ENCODE measurements at places on chromosomes 13 and 19.

- DNase-seq: peak; percentile 88
These were observed 4.5 kb downstream of the BCL3 start for GRCh38 chr19:44752816-44753625.

GRCh38 chr13:48126944-48127830, 32.3 kb upstream of the MED4 start:
- peak; percentile 23 for DNase-seq

DNA sequence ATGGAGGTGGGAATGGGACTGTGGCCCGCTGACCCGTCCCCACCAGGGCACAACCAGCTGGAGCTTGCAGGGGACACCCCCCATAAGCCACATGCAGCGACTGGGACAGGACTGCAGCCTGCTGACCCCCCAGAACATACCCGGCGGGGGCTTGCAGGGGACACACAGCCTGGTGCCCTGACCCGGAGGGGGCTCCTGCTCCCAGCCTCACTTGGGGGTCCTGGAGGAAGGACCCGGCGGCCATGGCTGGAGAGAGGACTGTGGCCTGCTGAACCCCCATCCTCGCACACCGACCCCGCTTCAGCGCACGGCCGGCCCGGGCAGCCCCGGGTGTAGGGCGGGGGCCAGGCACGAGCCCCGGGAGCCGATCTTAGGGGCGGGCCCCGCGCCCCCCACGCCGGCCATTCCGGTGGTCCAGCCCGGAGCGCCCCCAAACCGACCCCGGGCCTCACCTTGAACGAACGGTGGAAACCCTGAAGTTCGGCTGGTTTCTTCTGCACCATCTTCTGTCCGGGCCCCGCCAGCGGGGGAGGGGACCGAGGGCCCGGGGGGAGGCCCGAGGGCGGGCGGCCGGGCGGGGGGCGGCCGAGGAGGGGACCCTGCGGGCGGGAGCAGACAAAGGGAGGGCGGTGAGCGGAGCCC, 574 bp downstream of the MKNK2 start:
- DNase-seq: no peak

DNA sequence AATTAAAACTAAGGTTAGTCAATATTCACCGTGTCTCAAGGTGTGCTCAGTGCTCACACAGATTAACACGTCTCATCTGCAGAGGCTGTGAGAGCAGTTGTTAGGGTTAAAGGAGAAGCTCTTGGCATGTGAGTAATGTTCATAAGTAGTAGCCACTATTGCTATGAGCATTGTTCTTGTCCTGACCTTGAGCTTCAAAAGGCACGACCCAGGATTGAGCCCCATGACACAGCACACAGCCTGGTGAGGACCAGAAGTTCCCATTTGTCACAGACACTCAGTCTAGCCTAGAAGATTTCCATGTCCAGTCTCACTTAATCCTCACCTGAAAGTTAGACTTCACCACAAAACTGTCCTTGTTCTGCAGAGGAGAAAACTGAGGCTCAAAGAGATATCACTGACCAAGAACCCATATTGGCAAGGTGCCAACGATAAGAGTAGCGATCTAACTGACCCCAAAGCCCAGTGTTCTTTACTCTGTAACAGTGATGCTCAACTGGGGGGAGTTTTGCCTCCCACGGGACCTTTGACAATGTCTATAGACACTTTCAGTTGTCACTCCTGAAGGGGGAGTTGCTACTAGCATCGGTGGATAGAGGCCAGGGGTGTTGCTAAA, 26.0 kb downstream of the FPR3 start:
- no peak for DNase-seq

GRCh38 chr13:44557986-44558385, 18.1 kb downstream of the TSC22D1 start:
- no peak for DNase-seq

- no peak for DNase-seq
These were observed 3.2 kb downstream of the NCLN start for GRCh38 chr19:3188627-3189596.

DNA sequence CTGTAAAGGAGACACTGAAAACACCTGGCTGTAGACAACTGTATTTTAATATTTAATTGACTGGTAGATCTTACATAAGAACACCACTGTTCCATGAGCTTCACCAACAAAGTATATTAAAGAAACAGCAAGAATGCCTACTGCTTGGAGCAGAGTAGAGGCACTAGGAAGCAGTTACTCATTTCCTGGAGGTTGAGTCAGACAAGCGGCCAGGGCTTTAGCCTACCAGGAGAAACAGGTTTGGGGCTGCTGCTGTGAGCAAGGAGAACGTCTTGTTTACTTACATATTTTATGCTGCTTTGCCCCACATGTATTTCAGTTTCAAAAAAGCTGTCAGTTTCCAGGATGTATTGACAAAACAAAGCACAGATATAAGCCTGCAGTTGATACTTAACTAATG, 33.4 kb downstream of the ALG5 start:
- no peak for DNase-seq

- DNase-seq: no peak
These were observed 45.3 kb downstream of the SLC7A9 start for GRCh38 chr19:32824191-32824751.

DNA sequence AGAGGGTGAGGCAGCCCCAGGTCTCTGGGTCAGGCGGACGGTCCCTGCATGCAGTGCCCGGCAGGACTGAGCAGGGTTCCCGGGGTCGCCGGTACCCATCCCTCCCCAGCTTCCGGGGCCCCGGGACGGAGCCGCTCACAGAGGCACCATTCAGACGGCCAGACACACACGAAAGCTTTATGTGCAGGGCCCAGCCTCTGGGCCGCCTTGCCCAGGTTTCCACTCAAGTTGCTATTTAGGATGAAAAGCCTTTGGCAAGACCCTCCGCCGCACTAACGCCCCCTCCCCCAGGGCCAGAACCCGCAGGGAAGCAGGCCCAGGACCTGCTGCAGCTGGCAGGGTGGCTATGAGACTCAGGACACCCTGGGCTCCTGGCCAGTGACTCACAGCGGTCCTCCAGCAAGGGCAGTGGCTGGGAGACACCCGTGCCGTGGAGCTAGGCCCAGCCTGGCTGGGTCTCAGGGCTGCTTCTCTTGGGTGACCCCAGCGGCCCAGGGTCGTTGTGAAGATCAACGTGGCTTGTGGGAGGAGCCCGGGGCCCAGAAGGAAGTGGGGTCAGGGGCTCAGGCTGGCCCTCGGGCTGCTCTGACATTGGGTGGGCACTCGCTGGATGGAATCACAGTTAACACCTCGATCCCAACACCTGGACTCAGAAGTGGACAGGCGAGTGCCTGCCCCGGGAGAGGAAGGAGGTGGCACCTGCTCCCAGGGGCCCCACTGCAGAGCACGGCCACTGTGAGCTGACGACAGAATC, 4.8 kb downstream of the C19orf25 start:
- no peak for DNase-seq

DNA sequence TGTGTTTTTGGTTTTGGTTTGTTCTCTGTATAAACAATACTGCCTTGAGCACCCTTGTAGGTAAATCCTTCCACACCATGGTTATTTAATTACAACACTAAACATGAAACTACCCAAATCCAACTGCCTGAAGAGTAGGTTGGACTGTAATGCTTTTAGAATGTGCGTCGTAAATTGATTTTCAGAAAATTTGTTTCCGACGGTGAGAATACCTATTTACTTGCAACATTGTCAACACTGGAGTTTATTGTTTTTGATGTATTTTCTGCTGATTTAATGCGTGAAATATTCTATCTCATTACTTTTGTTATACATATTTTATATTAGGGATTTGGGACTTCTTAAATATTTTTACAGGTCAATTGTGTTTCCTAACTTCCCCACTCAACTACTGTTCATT, 48.2 kb downstream of the ADGRE1 start:
- DNase-seq: no peak

DNA sequence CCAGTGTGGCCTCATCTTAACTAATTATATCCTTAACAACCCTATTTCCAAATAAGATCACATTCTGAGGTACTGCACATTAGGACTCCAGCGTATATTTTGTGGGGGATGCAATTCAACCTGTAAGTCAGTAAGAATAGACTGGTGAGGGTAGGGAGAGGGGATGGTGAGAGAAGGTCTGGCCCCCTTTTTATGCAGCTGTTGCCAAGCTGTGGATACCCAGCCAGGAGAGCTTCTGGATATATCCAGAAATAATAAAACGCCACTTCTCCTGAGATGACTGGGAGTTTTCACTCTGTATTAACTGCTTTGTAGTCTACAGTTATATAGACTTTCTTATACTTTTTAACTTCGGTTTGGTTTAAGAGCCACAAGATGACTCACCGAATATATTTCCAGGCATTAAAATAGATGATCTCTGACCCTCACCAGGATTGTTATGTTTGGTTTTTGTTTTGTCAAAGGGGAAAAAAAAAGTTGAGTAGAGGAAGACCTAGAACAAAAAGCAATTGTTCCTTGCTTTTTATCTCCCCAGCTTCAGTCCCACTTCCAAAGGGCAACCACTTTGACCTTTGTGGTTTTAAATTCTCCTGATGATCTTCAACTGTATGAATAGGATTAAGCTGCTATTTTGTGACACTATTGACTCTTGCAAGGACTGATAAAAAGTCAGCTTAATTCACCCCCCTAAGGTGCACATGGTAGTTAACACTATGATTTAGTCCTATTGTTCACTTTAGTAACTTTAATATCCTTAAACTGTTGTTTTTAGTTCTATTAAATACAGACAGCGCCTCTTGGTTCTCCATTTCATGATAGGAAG, 3.1 kb upstream of the NEK3 start:
- no peak for DNase-seq

DNA sequence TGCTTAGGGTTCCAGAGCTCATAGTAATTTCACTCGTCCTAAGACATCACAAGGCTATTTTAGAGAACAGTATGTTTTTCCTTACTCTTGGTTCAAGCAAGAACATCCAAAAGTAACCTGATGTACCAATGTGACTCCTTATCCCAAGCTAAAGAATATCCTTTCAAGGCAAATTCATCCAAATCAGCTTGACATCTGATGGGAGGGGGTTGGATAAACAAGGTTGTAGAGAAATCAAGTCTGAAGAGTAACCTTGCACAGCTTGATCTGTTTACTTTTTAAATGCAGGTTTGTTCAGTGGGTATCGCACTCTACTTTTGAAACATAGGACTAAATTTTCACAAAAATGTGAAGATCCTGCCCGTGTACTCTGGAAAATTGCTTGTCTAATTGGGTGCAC, 201.2 kb downstream of the GGACT start:
- DNase-seq: no peak

DNA sequence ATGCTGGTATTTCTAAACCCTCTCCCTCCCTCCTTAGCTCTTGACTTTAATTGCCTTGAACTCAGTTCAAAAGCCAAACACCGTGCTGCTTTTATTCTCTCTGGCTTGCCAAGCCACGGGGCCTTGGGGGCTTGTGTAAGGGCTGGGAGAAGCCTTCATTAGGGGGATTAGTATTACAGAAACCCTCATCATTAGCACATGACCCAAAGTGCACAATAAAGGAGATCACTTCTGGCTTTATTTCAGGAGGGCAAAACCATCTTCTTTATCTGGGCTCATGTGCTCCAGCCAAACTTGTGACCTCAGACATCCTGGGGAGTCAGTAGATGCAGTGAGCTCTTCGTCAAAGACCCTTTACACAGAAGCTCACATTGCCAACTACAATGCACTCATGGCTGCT, at the start of gene DCT:
Gene DCT (minus strand): TSS at position 67 of the 400 bp plus-strand sequence. CDS start 427 bp downstream, outside the sequence.
- no peak for DNase-seq

DNA sequence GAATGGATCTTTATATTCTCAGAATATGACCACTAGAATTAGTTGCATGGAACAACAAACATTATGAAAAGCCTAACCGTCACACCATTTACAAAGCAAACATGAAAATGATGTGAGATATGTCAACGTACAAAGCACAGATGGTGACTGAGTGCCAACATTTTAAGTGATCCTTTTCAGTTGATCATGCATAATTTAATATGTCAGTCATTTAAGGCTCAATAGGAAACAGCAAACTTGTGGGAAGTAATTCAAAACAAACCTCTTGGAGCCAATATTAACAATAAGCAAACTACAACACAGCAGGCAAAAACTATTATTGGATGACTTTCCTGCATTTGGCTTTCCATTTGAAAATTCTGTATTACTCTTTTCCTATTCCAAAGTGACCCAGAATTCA, 277.6 kb downstream of the SLITRK6 start:
- no peak for DNase-seq

GRCh38 chr13:19984430-19985218, 26.1 kb downstream of the ZMYM2 start:
- no peak for DNase-seq

GRCh38 chr19:33332248-33332647, 29.9 kb upstream of the CEBPA start:
- DNase-seq: no peak

GRCh38 chr13:109235901-109236300, 550.5 kb downstream of the IRS2 start:
- DNase-seq: no peak
